ENCODE measurements at places on chromosomes 7 and 10. TPM values are rescaled to one million over a fixed set of nuclear protein-coding genes. Genes with fewer than 3 reads are reported as not detected.

DNA sequence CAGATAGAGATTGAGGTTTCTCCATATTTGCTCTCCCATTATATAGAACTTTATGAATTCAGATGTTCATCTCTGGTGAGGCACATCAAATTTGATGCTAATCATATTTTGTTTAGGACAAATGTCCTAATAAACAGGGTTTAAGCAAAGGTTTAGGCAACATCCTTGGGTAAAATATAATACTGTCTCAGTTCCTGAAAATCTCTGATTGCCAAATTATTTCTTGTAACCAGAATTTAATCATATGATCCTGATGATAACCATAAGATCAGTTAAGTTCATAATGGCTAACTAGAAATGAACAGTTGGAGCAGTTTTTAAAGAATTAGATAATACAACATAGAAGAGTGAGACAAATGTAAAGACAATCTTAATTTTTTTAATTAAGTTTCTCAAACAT, 18.6 kb downstream of the CUTC start:
- H3K27ac ChIP-seq = no peak overlapping the region
- peaks cover 41% of the 10 kb centered on the region for H3K36me3 ChIP-seq
- H3K27me3 ChIP-seq = no peaks in the 10 kb centered on the region
- DNase-seq = no peak
- H3K4me3 ChIP-seq = no peak overlapping the region

DNA sequence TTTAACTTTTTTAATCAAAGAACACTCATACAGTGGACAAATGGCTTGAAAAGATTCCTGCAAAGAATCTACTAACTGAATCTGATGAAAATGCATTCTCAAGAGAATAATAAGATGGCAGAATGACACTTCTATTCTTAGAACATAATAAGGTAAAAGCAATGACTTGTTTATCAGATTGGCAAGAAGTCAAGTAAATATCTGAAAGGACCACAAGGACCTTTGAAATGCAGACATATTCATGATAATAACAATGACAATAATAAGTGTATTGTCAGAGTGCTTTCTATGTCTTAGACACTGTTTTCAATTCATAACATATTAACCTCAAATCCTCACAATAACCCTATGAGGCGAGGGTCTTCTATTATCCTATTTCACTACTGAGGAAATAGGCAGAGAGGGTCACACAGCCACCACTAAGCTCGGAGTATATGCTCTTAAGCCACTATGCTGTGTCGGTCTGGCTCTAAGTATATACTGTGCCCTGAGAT, 10.6 kb downstream of the HACD1 start:
- no peak overlapping the region for H3K27ac ChIP-seq
- peaks cover 5% of the 10 kb centered on the region for H3K36me3 ChIP-seq
- H3K4me3 ChIP-seq = no peak overlapping the region
- DNase-seq = no peak
- no peaks in the 10 kb centered on the region for H3K27me3 ChIP-seq
- no peaks in the 10 kb centered on the region for H3K4me1 ChIP-seq

GRCh38 chr10:11573497-11573896, 38.0 kb downstream of the USP6NL start:
- H3K4me1 ChIP-seq = peaks cover 11% of the 10 kb centered on the region
- H3K27me3 ChIP-seq = no peaks in the 10 kb centered on the region
- no peaks in the 10 kb centered on the region for H3K36me3 ChIP-seq
- H3K4me3 ChIP-seq = peak overlapping the region; percentile 48
- peak; percentile 70 for DNase-seq
- H3K27ac ChIP-seq = peak overlapping the region; percentile 13

DNA sequence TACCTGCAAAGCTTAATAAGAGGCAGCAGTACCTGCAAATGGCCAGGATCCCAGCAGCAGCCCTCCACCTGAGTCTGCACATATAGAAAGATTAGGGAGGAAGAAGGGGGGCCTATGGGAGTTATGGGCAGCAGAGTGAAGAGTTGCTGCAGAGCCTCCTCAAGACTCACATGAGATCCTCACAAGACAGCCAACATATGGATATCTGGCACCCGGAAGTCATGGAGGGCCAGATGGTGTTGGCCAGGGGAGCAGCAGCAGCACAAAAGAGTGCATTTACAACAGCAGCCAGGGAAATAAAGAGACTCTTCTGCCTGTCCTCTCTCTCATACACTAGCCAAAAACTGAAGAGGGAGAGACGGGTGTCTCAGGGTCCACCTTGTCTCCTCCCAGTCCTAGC, 4.0 kb upstream of the TAS2R40 start:
- peaks cover 24% of the 10 kb centered on the region for H3K27me3 ChIP-seq
- no peak for DNase-seq
- H3K36me3 ChIP-seq = no peaks in the 10 kb centered on the region
- peaks cover 7% of the 10 kb centered on the region for H3K4me1 ChIP-seq

- peak; percentile 1 for DNase-seq
- H3K4me3 ChIP-seq = no peak overlapping the region
- no peaks in the 10 kb centered on the region for H3K27me3 ChIP-seq
- no peak overlapping the region for H3K27ac ChIP-seq
- peaks cover 1% of the 10 kb centered on the region for H3K36me3 ChIP-seq
- H3K4me1 ChIP-seq = peaks cover 9% of the 10 kb centered on the region
Measured at GRCh38 chr10:49831352-49832035, 69.4 kb upstream of the OGDHL start.

- no peaks in the 10 kb centered on the region for H3K36me3 ChIP-seq
- no peaks in the 10 kb centered on the region for H3K27me3 ChIP-seq
- H3K4me3 ChIP-seq = no peak overlapping the region
- no peak overlapping the region for H3K27ac ChIP-seq
- DNase-seq = no peak
Measured at GRCh38 chr7:134509010-134509409, 18.4 kb upstream of the AKR1B10 start.

- peak; percentile 0 for DNase-seq
- no peaks in the 10 kb centered on the region for H3K4me1 ChIP-seq
- H3K36me3 ChIP-seq = no peaks in the 10 kb centered on the region
Measured at GRCh38 chr7:10022957-10023356, 950.7 kb upstream of the PHF14 start.

GRCh38 chr7:34059136-34059828, 153.9 kb downstream of the BMPER start:
- H3K36me3 ChIP-seq = peaks cover 61% of the 10 kb centered on the region
- peak; percentile 48 for DNase-seq
- H3K27ac ChIP-seq = peak overlapping the region; percentile 86
- H3K4me3 ChIP-seq = no peak overlapping the region

GRCh38 chr7:101691822-101692384, 62.8 kb upstream of the MYL10 start:
- no peak overlapping the region for H3K4me3 ChIP-seq
- no peaks in the 10 kb centered on the region for H3K4me1 ChIP-seq
- H3K27ac ChIP-seq = no peak overlapping the region
- no peak for DNase-seq
- H3K27me3 ChIP-seq = no peaks in the 10 kb centered on the region

DNA sequence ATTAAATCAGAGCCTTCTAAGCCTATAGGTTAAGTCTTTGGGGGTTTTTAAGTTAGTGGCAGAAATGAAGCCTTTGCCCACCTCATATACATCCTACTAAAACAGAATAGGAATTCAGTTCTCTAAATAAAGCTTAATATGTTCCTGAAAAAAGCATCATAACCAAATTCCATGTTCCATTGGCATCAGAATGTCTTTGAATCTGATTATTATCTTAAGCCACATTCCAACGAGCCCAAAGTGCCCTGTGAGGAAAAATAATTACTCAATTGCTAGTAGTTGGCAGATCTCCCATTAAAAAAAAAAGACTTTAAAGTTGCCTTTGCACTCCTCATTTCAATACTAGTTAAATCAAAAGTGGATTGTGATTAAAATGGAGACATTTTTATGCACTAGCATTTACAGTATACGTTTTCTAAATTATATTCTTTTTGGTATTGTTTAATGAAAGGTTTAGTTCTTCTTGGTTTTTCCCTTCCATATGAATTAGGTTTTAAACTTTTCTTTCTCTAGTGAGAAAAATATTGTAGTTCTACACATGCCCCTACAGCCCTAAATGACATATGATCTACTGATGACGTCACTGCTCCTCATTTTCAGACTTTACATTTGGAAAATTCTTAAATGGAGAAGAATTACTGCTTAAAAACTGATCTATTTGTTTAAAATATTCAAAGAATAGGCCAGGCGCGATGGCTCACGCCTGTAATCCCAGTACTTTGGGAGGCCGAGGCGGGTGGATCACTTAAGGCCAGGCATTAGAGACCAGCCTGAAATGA, 54.3 kb upstream of the CABCOCO1 start:
- H3K36me3 ChIP-seq = no peaks in the 10 kb centered on the region
- H3K27ac ChIP-seq = no peak overlapping the region
- peak; percentile 20 for DNase-seq
- H3K27me3 ChIP-seq = no peaks in the 10 kb centered on the region
- H3K4me3 ChIP-seq = no peak overlapping the region

GRCh38 chr7:51007551-51008505, 225.1 kb upstream of the GRB10 start:
- no peak for DNase-seq
- H3K4me3 ChIP-seq = no peak overlapping the region
- no peak overlapping the region for H3K27ac ChIP-seq

- H3K4me3 ChIP-seq = no peak overlapping the region
- no peak for DNase-seq
- H3K27ac ChIP-seq = no peak overlapping the region
- H3K4me1 ChIP-seq = peaks cover 4% of the 10 kb centered on the region
- no peaks in the 10 kb centered on the region for H3K27me3 ChIP-seq
- H3K36me3 ChIP-seq = 0 out of 2 replicates have a peak, but pooled peaks cover 11% of the 10 kb centered on the region
Measured at GRCh38 chr7:140085447-140085846, 22.7 kb upstream of the PARP12 start.

- no peak overlapping the region for H3K27ac ChIP-seq
- H3K27me3 ChIP-seq = peaks cover 23% of the 10 kb centered on the region
- DNase-seq = no peak
- H3K36me3 ChIP-seq = no peaks in the 10 kb centered on the region
- H3K4me1 ChIP-seq = no peaks in the 10 kb centered on the region
- H3K4me3 ChIP-seq = no peak overlapping the region
Measured at GRCh38 chr10:70480239-70480861, 1.8 kb downstream of the PALD1 start.

The TMEM209 gene
- total RNA-seq = 16.4 TPM

The GBX1 gene
- total RNA-seq = not detected

The EXOC6 gene
- 3.4 TPM for total RNA-seq

The CTAGE4 gene
- 1.3 TPM for total RNA-seq

The UCN3 gene
- total RNA-seq = not detected

The PRRT4 gene
- total RNA-seq = not detected

The TMEM130 gene
- total RNA-seq = not detected
